ENCODE measurements at places on chromosomes 2 and 18.

- DNase-seq = peak; percentile 59
These were observed 552 bp downstream of the CNPPD1 start for GRCh38 chr2:219175928-219176817.

GRCh38 chr2:45776160-45776955, 124.9 kb downstream of the PRKCE start:
- DNase-seq = no peak

- DNase-seq = no peak
These were observed 15.1 kb downstream of the PLCD4 start for GRCh38 chr2:218622606-218623365.

- DNase-seq = no peak
These were observed 40.0 kb upstream of the GLS start for GRCh38 chr2:190840569-190841172.

GRCh38 chr2:198314559-198315153, 510.3 kb downstream of the PLCL1 start:
- peak; percentile 43 for DNase-seq

DNA sequence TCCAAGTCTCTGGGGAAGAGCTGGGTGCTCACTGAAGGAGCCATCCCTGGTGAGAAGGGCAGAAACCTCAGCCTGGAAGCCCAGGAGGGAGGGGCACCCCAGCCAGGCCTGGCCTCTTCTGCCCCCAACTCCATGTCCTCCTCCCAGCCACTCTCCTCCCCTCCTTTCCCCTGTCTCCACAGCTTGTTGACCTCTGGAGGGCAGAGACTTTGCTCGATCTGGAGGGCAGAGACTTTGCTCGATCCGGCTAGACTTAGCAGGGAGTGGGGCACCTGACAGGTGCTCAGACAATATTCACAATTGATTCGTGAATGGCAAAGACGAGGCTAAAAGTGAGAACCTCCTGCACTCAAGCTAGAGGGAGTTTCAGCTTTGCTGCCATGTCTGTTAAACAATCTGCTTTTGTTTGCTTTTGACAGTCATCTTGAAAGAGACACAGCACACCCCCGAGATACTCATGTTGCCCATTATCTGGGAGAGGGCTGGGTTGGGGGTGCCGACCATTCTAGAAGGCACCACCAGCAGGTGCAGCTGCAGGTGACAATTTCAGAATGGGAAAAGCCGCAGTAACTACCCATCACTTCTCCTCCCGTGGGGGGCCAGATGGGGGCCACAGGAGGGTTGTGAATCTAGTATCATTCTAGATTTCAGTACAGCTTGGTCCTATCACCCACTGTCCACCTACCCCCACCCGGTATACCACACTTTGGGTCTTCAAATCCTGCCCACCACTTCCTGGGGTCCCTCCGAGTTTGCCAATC, 54.8 kb downstream of the DNMT3A start:
- DNase-seq = peak; percentile 58

- DNase-seq = peak; percentile 7
These were observed 583.6 kb upstream of the PIK3C3 start for GRCh38 chr18:41371156-41372045.

- DNase-seq = no peak
These were observed 100.1 kb downstream of the HRH4 start for GRCh38 chr18:24560511-24560981.

DNA sequence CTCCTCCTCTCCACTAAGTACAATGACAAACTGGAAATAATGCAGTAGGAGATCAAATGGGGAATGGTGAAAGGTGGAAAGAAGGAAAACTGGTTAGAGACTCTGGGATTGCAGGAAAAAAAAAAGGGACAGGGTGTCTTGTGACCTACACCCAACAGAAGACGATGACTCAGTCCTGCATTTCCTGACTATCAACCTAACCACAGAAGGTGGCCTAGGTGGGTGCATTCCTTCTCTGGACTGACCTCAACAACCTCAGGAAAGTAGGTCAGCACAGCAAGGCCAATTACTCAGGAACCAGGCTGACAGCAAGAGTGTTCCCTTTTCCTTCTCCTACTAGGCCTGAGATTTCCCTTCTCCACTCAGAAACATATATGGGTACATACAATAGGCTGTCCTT, 1386.4 kb upstream of the ZEB2 start:
- DNase-seq = no peak

DNA sequence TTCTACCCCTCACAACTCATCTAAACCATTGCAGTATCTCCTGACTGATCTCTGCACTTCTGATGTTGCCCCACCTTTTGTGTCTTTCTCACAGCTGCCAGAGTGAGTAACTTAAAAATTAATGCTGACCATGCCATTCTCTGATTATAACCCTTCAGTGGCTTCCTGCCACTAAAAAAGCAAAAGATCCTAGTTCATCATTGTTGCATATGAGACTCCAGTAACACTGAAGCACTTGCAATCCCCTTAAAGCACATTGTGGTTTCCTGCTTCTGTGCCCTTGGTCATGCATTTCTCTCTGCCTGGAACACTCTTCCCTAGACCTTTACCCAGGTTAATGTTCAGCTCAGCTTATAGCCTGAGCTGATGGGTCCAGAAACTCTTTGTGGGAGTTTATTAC, 95.1 kb upstream of the WDSUB1 start:
- DNase-seq = no peak

DNA sequence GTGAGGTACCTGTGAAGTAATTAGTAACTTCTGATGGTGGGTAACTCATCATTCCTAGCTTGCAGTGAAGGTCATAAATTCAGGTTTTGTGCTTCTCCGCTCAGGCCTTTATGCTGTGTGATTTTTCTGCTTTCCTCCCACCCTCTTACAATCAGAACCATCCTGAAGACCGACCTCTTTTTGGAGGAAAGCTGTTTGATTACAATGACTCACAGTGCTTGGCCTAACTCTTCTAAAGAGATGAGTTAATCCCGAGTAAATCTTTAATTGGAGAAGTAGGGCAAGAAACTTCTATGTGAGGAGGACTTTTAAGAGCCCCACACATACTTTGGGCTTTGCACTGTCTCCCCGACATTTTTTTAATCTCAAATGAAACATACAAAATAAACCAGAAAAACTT, 53.1 kb downstream of the TTC27 start:
- DNase-seq = no peak

DNA sequence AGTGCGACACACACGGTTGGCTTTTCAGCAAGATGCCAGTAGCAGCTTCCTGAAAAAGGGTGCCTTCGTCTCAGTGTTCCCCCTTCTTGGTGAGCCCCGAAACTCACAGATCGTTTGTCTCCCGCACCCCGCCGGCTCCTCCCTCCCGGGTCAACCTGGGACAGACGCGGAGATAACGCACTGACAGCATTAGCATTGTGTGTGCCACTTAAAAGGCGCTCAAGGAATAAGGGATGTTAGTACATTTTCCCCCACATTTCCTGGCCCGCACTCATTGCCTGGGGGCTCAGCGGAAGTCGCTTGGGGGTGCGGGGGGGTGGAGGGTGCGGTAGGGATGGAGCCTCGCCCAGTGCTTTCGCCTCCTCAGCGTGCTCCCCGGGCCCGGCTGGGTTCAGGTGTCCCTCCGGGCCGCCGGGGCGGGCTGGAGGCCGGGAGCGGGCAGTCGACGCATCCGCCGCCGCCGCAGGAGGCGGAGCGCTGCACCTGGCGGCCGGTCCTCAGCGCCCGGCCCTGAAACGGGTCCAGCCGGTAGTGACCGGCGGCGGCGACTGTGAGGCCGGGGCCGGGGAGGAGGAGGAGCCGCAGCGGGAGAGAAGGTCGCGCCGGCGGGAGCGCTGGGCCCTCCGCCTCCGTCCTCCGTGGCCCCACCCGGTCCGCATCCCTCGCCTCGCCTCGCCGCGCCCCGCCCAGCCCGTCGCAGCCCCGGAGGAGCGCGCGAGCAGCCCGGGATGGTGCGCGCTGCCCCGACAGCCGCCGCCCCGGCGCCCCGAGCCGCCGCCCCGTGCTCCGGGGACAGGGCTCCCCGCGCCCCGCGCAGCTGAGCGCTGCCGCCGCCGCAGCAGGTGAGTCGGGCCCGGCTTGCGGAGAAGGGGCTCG, at the start of gene MFSD6:
Gene MFSD6, plus strand, starts transcription at position 694 of the 876 bp plus-strand sequence. CDS start 27,675 bp downstream, outside the sequence.
- peak; percentile 60 for DNase-seq

DNA sequence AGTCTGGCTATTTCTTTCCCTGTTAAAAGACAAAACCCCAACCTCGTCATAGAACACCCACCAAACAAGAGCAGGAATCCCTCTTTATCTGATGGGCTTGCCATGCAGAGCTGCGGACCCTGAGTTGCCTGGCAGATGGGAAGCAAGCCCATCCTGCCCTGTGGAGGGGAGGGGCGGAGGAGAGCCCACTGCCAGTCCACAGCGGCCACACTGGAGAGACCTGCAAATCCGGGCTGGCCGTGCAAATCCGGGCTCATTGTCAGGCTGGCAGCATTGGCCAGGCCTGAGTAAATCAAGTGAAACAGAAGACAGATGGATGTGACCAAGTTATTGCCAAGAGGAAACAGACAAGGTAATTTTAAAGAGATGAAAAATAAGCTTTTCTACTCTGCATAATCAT, 22.0 kb downstream of the MYL12B start:
- DNase-seq = no peak

- no peak for DNase-seq
These were observed 3.7 kb upstream of the MEIS1 start for GRCh38 chr2:66431274-66431642.

GRCh38 chr2:207370646-207371045, 159.1 kb upstream of the CREB1 start:
- DNase-seq = no peak

- peak; percentile 85 for DNase-seq
These were observed at the start of gene HOXD1 for GRCh38 chr2:176187899-176188773. Gene HOXD1, plus strand, starts transcription at chr2:176188668. Its CDS starts 134 bp downstream, at chr2:176188802.

DNA sequence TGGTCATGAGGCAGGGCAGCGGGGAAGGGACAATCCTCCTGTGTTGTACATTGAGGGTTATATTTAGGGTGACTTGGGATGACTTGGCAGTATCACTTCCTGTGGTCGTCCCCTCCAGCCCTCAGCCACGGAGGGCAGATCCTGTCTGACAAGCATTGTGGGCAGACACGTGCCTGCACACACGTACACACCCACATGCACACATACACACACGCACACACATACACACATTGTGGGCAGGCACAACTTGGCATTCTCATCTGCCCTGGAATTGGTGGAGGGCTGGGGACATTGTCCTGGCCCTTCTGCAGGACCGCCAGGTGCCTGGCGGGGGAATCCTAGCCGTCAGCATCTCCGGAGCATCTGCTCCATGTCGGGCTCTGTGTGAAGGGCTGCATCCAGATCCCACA, 47.6 kb downstream of the ODC1 start:
- DNase-seq = no peak

- DNase-seq = no peak
These were observed 91.5 kb upstream of the RNF152 start for GRCh38 chr18:61984349-61984748.

GRCh38 chr2:100140582-100140981, 1.8 kb downstream of the AFF3 start:
- no peak for DNase-seq

- DNase-seq = peak; percentile 46
These were observed 758 bp downstream of the RIF1 start for GRCh38 chr2:151410485-151410834.

DNA sequence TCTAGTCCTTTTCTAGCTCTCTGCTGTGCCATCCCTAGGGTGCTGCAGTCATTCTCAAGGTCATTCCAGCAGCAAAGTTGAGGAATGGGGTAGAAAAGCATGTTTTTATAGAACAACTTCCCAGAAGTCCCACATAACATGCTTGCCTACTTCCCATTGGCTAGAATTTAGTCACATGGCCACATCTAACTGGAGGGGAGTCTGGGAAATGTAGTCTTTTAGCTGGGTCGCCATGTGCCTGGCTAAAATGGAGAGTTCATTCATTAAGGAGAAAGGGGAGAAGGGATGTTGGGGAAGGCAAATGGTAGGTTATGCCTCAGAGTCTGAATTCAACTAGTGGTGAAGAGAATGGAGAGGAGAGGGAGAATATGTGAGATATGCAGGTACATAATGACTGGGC, 85.7 kb downstream of the SLC4A3 start:
- no peak for DNase-seq

GRCh38 chr2:124678043-124678442, 653.0 kb downstream of the CNTNAP5 start:
- DNase-seq = no peak

GRCh38 chr2:208255557-208256106, 761 bp upstream of the IDH1 start:
- no peak for DNase-seq

DNA sequence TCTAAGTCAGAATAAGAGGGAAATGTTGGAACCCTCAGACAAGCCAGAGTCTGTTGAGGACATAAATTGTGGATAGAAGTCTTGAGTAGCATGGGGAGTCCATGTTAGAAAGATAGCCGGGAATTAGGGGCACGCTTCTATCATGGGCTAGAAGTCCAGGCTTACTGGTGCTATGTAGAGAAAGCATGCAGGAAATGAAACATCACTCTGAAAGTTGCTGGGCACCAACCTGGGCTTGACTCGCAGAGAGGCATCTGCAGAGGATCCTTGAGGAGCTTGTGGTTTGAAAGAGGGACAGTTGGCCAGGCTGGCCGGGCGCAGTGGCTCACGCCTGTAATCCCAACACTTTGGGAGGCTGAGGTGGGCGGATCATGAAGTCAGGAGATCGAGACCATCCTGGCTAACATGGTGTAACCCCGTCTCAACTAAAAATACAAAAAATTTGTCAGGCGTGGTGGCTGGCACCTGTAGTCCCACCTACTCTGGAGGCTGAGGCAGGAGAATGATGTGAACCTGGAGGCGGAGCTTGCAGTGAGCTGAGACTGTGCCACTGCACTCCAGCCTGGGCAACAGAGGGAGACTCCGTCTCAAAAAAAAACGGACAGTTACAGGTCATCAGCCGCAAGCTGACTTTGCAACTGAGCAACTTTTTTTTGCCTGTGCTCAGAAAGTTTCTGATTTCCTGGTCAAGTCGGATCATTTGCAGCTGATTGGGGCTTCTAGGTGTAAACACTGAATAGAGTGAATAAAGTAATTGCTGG, 24.9 kb downstream of the CERS6 start:
- no peak for DNase-seq

GRCh38 chr2:100141906-100142305, 484 bp downstream of the AFF3 start:
- DNase-seq = no peak

- DNase-seq = peak; percentile 77
These were observed 14.0 kb upstream of the IMP4 start for GRCh38 chr2:130328710-130329109.

- DNase-seq = peak; percentile 89
These were observed 22.7 kb downstream of the BCL11A start for GRCh38 chr2:60530660-60531281.

GRCh38 chr2:10225291-10226037, 77.2 kb upstream of the HPCAL1 start:
- DNase-seq = no peak

GRCh38 chr2:158495175-158495574, 38.4 kb downstream of the PKP4 start:
- DNase-seq = no peak

- DNase-seq = no peak
These were observed 98.5 kb downstream of the MCFD2 start for GRCh38 chr2:46816846-46817726.

DNA sequence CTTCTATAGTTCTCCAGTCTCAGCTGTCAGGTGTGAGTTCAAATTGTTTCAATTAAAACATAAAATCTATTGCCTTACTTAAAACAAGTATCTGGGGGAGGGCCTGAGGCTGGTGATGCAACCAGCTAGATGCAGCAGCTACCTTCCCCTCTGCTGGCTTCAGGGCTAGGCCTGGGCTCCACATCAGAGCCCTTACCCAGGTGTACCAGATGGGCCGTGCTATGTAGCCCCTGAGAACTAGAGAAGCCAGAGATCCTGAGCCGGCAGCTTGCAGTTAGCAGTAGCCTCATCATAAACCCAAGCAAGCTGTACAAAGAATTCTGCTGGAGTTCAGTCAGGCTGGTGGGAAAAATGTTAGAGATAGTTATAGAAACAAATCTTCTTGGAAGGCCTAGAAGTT, 97.7 kb upstream of the ACAA2 start:
- DNase-seq = peak; percentile 48

- DNase-seq = no peak
These were observed 117.7 kb upstream of the IL1R2 start for GRCh38 chr2:101874069-101874468.

Data from NCI-H345 (cell line).